ENCODE measurements at places on chromosomes 1 and 21.

DNA sequence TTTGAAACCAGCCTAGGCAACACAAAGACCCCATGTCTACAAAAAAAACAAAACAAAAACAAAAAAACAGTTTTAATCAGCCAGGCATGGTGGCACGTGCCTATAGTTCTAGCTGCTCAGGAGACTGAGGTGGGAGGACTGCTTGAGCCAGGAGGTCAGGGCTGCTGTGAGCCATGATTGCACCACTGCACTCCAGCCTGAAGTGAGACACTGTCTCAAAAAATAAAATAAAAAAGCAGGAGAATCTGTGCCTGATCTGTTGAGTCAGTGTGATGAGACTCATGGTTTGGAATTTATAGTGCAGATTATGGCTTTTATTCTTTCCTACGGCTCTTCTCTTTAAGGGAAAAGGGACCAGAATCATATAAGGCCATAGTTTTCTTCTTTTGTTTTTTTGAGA is 16.5 kb downstream of the TRIT1 start:
- DNase-seq, result no peak

DNA sequence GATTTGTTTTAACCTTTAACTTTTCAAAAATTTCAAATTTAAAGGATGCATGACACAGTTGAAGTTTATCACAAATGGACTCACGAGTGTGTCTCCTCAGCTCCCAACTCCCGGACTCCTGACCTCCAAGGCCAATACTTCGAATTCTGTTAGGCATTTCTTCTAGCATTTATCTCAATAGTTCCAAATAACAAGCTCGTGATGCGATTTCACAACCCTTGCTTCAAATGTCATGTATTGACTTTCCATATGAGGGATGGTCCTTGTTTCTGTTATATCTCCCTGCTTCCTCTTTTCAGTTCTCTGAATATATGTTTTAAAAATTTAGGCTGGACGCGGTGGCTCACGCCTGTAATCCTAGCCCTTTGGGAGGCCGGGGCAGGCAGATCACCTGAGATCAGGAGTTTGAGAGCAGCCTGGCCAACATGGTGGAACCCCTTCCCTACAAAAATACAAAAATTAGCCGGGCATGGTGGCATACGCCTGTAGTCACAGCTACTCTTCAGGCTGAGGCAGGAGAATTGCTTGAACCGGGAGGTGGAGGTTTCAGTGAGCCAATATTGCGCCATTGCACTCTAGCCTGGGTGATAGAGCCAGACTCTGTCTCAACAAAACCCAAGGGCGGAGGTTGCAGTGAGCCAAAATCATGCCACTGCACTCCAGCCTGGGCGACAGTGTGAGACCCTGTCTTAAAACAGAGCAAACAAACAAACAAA is 52.0 kb upstream of the TINAGL1 start:
- no peak for DNase-seq

GRCh38 chr1:219629296-219629880 is 16.5 kb upstream of the ZC3H11B start:
- DNase-seq, result no peak

- no peak for DNase-seq
Observed at GRCh38 chr1:54701996-54702395, 13.7 kb upstream of the TTC4 start.

DNA sequence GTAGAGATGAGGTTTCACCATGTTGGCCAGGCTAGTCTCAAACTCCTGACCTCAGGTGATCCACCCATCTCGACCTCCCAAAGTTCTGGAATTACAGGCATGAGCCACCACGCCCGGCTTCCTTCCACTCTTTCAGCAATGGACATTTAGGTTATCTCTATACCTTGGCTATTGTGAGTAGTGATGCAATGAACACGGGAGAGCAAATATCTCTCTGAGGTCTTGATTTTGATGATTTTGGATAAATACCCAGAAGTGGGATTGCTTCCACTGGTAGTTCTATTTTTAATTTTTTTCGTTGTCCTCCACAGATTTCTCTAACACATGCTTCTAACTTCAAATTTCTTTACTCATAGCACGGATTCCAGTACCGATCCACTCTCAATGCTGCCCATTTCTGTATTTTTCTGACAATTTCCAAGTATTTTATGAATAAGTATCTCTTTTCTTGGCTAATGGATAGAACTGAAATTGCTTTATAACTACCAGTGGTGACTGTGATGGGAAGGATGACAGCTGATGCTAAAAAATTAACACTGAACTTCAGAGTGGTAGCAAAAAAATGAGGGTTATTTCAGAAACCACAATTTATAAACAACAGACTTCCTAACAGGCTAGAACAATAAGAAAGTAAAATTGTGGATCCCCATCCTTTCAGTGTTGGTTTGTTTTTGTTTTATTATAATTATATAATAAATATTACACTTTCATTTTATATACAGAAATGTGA is 327.5 kb upstream of the RUNX1 start:
- DNase-seq, result no peak

- no peak for DNase-seq
Observed at GRCh38 chr1:113905435-113905861, 322 bp downstream of the DCLRE1B start.

GRCh38 chr1:170230323-170230722 is 84.6 kb downstream of the NTMT2 start:
- DNase-seq, result no peak

- no peak for DNase-seq
Observed at GRCh38 chr1:228093050-228093906, 9.8 kb downstream of the C1orf35 start.

GRCh38 chr21:34836933-34837505 is 168.2 kb downstream of the CLIC6 start:
- DNase-seq, result no peak

- DNase-seq, result no peak
Observed at GRCh38 chr1:205076245-205076761, 8.0 kb downstream of the TMEM81 start.

- DNase-seq, result no peak
Observed at GRCh38 chr21:40383951-40384350, 463.0 kb downstream of the DSCAM start.

DNA sequence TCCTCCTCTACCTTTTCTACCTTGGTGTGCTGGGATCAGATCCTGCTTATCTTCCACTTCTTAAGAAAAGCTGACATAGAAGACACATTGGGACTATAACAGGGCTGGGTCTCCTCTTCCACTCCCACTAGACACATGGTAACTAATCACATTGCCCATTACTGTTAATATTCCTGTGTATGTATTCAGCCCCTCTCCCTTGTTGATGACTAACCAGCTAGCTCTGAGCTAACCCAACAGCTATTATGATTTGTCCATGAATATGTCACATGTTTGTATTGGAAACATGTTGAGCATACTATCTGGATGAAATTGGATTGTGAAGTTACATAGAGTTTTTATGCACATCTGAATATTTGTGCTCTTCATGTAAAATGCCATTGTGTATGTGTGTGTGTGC is 52.9 kb downstream of the MPZL1 start:
- no peak for DNase-seq

DNA sequence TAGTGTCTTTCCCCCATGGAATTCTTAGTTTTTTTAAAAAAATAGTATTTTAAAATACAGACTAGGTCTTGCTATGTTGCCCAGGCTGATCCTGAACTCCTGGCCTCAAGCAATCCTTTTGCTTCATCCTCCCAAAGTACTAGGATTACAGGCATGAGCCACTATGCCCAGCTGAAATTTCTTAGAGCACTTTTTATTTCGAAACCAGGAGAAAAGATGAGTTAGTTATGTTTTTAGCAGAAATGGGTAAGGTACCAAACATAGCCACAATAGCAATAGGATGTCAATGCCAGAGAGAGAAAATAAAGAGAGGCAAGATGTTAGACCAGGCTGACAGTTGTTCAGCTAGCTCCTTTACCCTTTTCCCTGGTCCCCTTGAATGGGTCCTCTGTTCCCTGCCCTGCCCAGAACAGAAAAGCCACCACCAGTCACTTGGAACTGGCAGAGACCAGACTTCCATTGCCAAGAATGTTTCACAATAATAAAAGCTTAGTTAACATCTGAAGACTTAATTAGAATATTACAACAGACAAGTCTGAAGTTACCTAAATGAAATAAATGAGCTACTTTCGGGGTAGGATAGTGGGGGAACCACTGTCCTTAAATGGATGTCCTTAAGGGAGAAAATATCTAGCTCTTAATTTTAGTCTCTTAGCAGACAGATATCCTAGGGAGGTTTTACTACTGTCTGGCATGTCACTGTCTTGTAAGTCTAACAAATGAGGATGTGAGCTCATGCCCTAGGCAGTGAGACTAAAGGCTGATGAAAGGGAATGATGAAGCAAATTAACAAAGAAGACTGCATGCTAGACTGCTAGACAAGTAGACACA is 54.3 kb downstream of the ABL2 start:
- peak; percentile 71 for DNase-seq

DNA sequence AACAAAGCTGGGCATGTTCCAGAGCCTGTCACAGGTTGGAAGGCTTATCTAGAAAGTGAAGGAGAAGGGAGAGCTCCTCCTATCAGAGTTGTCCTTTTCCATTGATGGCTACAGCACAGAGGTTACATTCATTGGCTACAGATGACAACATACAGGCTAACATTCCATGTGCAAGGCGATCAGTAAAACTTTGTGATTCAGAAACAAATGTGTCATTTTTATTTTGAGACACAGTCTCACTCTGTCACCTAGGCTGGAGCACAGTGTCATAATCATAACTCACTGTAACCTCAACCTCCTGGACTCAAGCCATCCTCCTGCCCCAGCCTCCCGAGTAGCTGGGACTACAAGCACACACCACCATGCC is 32.6 kb downstream of the TRIM67 start:
- no peak for DNase-seq

DNA sequence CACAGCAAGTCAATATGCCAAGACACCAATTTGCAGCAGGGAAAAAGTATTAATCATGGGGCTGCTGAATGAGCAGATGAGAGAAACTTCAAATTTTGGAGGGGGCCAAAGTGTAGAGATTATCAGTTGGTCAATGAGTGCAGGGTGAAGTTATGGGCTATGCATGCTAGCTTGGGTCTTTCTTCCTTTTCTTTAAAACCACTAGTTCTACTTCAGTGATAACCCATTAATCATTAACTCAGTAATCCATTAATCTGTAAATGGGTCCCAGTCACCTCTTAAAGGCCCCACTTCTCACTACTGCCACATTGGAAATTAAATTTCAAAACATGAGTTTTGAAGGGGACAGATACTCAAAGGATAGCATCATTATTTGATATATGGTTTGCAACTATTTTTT is 688.6 kb upstream of the ADGRL4 start:
- DNase-seq, result no peak

- peak; percentile 63 for DNase-seq
Observed at GRCh38 chr1:65812065-65812464, 19.4 kb downstream of the PDE4B start.

DNA sequence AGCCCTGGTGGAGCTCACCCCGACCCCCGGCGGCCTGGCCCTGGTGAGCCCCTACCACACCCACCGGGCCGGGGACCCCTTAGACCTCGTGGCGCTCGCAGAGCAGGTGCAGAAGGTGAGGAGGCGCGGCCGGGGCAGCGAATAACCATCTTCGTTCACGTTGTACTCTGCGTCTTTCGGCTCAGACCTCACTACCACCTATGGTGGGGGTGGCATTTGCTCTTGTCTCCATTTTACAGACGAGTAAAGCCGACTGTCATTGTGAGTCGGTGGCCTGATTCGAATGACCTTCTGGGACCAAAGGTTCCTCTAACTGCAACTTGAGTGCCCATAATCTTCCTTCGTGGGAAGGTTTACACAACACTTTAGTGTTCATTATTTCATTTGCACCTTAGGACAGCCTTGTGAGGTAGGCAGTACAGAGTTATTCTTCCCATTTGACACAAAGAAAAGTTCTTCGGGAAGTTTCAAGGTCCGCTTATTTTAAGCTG is 506 bp downstream of the C1orf50 start:
- no peak for DNase-seq

DNA sequence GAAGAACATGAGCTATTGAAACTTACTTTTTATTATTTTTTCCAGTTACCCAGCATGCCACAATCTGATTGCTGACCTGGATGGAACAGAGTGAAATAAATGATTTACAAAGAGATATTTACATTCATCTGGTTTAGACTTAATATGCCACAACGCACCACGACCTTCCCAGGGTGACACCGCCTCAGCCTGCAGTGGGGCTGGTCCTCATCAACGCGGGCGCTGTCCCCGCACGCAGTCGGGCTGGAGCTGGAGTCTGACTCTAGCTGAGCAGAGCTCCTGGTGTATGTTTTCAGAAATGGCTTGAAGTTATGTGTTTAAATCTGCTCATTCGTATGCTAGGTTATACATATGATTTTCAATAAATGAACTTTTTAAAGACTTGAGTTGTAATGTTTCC is 243.9 kb downstream of the SDCCAG8 start:
- DNase-seq, result no peak

- no peak for DNase-seq
Observed at GRCh38 chr1:172561252-172561651, 28.3 kb downstream of the SUCO start.

- no peak for DNase-seq
Observed at GRCh38 chr1:162922201-162922600, 61.2 kb upstream of the CCDC190 start.

DNA sequence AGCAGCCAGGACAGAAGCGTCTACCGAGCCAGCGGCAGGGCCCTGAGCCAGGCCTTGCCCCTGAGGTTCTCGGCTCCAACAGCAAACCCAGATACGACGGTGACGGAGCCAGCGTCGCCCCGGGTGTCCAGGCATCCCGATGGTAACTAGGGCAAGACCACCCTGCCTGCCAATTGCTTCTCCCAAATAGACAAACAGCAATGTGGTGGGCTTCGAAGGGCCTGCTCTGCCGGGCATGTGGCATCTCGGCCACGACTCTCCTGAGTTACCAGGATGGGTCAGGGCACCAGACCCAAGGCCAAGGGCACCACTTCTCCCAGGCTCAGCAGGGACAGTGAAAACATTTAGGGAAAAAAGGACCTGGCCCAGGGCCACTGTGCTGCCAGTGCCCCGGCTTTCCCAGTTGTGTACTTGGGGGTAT is 3.2 kb upstream of the ACTRT2 start:
- no peak for DNase-seq

GRCh38 chr1:224058303-224058702 is 55.6 kb upstream of the FBXO28 start:
- DNase-seq, result no peak

DNA sequence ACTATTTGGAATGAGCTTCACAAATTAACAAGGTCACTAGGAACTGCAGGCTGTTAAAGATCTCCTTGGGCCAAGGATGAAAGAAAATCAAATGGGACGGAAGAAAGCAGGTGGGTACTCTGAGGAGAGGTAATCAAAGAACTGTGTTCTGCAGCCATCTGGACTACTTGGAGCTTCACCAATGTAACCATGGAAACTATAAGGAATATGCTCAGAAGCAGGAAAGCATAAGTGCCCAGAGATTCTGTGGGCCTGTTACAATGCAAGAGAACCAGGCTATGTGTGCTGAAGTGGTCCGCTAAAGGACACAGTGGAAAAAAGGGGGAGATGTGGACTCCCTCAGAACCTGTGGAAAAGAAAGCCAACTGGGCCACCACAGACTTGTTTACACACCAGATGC is 238.5 kb downstream of the PTGER3 start:
- no peak for DNase-seq

DNA sequence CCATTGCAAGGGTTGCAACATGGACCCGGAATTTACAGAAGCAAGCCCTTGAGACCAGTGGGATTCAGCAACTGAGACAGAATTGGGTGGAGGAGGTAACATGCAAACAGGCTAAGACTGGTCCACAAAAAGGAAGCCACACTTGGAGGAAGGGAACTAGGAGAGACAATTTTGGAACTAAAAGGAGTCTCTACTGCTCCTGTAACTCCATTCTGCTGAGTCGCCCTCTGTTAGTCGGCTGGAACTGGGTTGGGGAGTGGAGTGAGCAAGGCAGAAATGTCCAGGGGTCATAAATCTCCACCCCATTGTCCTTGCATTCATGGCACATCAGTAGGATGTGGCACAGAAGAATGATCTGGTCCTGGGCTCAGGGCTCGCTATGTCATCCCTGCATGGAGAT is 5.1 kb downstream of the LAMB3 start:
- DNase-seq, result no peak

All from GF-D8 (cell line).